ENCODE measurements at places on chromosomes 12 and 14.

DNA sequence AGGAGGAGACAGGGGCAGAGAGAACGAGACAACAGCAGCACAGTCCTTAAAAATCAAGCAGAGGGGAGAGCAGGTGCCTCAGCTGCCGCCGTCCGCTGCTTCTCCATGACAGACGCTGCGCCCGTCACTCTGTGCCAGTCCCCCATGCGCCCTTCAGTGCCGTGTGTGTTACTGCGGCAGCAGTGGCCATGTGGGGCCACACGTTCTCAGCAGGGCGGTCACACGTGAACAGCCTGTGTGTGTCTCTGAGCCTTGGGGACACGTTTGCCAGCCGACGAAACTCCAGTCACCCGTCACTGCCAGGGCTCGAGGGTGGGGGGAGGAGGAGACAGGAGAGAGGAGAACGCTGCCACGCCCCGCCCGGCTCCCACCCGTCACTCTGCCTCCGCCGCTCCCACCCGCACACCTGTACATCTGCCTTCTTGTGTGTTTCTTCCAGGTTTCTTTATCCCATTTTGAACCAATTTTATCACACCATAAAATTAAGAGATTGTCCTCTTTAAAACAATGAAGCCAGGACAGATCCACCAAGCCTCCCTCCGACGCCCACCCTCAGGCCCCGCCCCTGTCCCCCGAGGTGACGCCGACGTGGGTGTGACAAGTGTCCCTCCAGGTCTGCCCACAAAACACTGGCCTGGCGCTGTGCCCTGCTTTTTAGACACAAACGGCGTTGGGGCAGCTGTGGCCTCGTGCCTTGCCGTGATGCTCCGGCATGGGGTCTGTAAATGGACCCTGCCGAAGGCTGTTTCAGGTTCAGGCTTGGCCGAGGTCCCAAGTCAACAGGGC lies 58.2 kb downstream of the GALNT9 start:
- DNase-seq: no peak

DNA sequence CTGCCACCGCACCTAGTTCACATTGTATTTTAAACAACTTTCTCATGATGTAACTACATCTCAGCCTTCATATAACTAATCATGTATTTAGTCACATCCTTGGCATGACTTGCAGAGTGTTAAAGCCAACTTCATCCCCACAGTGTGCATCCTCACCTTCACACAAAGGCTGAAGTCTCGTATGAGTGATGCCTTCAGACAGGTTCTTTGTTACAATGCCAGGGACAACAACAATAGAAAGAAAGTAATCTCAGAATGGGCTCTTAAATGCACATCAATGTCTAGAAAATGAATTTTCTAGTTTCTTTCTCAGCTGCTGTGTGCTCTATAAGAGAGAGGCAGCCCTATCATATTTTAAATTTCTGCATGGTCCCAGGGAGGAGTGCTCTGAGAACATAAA lies 221.3 kb downstream of the DIO2 start:
- no peak for DNase-seq

DNA sequence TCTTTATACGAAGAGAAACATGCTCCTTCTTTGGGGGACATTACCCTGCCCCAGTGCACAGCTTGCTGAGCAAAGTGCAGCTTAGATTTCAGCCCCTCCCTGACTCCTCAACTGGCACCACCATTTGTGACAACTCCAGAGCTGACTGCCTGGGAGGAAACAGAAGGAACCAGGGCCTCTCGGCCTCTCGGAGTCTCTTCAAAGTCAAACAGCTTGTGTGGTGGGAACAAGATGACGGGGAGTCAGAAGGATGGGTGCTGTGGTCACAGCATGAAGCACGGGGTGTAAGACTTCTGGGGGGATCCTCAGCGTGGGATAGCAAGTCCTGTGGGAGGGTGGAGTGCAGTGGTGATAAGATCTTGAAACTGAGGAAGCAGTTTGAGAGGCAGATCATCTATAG lies 123.5 kb upstream of the BCL2L14 start:
- no peak for DNase-seq

- no peak for DNase-seq
These were observed 21.1 kb downstream of the NUBPL start for GRCh38 chr14:31582286-31582691.

- DNase-seq: no peak
These were observed 51.4 kb upstream of the CCT2 start for GRCh38 chr12:69533844-69534243.

- DNase-seq: no peak
These were observed 87.5 kb downstream of the SPTB start for GRCh38 chr14:64792231-64792630.

GRCh38 chr14:69711881-69712560 lies 54.9 kb upstream of the SRSF5 start:
- no peak for DNase-seq

DNA sequence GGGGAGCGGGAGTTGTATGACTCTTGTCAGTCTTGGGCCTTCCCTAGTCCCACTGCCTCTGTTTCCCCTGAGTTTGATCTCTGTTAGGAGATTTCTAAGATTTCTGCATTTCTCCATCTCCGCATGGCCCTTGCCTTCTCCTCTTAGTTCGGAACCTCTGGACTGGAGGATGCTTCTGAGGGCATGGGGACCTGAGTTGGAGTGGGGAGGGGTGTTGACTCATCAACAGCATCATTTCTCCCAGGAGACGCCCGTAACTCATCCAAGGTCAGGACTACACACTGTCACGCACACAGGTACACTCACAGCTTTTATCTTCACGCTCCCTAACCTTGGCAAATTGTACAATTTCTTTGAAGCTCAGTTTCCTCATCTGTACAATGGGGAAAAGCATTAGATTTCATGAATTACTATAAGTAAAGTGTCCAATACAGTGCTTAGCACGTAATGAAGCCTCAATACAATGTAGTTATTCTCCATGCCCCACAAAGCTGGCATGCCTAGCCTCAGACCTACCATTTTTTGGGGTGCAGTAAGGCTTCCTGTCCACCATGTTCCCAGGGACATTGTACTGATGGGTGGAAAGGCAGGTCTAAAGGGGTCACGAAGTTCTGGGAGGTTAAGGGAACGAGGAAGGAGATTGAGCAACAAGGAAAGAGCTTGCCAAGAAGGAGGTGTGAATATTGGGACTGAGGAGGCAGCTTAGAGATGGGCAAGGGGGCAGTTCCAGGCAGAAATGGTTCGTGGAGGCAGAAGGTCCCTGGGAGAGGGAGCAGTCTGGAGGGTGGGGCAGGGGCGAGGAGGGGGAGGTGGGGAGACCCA lies 600 bp upstream of the LAG3 start:
- DNase-seq: no peak

DNA sequence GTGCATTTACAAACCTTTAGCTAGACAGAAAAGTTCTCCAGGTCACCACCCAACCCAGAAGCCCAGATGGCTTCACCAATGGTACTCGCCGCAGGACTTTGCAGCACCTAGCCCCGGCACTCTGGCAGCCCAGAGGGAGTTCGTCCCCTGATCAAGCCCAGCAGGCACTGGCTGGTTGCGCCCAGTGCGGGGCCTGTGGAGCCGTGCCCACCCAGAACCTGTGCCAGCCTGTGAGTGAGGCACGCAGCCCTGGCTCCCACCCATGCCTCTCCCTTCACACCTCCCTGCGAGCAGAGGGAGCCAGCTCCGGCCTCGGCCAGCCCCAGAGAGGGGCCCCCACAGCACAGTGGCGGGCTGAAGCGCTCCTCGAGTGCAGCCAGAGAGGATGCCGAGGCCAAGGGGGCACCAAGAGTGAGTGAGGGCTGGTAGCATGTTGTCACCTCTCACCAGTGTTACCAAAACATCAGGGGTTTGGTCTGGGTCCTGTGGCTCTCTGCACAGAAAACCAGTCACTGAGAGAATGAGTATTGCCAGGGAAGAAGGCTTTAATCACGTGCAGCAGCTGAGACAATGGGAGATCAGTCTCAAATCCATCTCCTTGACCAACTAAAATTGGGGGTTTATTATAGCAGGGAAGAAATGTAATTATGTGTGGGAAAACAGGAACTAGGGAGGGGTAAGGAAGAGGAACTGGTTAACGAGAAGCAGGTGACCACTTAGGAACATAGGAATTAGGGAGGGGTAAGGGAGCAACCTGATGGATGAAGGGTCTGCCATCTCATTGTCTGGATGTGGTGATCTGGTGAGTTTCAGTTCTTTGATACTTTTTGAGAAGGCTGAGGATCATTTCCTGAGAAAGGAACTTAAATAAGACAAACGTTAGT lies 151.3 kb downstream of the NUBPL start:
- no peak for DNase-seq

DNA sequence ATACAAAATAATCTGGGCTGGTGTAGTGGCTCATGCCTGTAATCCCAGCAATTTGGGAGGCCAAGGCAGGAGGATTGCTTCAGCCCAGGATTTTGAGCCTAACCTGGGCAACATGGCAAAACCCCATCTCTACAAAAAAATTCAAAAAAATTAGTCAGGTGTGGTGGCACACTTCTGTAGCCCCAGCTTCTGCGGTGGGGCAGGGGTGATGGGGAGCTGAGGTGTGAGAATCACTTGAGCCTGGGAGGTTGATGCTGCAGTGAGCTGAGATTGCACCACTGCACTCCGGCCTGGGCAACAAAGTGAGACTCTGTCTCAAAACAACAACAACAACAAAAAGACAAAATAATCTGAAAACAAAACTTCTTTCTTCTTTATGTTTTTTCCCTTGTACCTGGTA lies 66.0 kb downstream of the TC2N start:
- no peak for DNase-seq

- no peak for DNase-seq
These were observed 4.3 kb upstream of the MYF6 start for GRCh38 chr12:80702889-80703805.

DNA sequence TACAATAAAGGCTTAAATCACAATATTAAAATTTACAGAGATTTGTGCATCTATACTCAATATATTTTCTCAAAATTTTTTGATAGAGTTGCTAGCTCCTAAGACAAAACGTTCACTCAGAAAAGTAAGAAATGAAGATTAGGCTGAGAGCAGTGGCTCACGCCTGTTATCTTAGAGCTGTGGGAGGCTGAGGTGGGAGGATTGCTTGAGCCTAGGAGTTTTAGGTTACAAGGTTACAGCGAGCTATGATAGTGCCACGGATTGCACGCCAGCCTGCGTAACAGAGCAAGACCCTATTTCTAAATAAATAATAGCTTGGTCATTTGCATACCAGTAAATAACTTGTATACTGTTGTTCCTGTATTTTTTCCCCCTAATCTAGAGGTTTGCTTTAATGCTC lies 35.0 kb upstream of the CFL2 start:
- no peak for DNase-seq

DNA sequence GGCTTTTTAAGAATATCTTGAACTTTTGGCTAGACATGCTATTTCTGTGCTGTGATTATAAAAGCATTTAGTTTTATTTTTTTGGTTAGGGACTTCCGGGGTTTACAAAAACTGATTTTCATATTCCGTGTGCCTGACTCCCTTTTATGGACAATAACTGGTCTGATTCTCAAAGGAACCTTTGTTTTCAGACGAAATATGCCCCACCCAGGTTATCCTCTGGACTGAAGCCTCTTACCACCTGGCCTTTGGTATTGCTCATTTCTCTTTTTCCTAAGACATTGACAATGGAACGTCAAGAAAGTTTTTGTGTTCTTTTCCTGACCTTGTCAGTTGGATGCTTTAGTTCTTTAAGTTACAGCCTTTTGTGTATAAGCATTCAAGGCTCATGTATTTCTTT lies 10.8 kb downstream of the TIGAR start:
- DNase-seq: no peak

DNA sequence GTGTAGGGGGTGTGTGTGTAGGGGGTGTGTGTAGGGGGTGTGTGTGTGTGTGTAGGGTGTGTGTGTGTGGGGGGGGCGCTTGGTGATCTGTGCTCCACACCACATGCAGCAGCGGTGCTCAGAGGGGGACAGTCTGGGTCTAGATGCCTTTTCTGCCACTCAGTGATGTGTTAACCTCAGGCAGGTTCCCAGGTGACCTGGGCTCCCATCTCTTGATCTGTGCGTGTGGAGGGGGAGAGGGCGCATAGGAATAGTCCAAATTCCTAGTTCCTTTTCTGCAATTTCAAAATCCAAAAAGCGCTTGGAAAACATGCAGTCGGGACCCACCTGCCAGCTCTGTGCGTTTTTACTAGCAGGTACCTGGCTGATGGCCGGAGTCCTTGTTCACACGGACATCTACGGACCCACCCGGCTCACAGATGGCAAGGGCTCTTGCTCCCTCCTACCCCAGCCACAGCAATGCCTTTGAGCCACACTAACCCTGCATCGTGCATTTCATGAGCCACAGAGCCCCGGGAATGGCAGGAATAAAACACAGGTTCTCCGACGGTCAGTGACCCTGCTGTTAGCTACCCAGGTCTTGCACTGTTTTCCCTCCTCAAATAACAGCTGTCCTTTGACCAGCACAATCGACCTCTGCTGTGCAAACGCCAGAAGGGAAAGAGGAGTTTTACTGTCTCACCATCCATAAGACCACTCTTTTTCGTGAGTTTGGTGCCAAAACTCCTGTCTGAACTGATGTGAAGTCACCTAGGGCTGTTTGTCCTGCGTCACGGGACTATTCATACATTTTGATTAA lies 120.8 kb downstream of the GLT1D1 start:
- no peak for DNase-seq

DNA sequence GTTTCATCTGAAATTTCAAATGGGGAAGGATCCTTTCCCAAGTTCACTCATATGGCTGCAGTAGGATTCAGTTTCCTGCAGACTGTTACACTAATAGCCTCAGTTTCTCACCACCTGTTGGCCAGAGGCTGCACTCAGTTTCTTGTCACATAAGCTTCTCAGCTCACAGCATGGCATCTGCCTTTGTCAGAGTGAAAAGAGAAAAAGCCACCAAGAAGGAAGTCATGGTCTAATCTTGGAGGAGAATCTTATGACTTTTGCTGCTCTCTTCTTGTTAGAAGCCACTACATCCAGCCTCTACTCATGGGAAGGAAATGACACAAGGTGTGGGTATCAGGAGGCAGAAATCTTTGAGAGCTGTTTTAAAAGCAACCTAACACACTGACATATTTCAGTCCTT lies 39.4 kb upstream of the BTG1 start:
- peak; percentile 29 for DNase-seq

- no peak for DNase-seq
These were observed 151.4 kb downstream of the KCNC2 start for GRCh38 chr12:75058228-75058627.
